ENCODE measurements at places on chromosomes 4 and X.
A peak's percentile ranks its signal among the peaks of the same experiment; 100 is the strongest.

- no peak for DNase-seq
Measured at GRCh38 chr4:48187813-48188212, 53.8 kb upstream of the TXK start.

DNA sequence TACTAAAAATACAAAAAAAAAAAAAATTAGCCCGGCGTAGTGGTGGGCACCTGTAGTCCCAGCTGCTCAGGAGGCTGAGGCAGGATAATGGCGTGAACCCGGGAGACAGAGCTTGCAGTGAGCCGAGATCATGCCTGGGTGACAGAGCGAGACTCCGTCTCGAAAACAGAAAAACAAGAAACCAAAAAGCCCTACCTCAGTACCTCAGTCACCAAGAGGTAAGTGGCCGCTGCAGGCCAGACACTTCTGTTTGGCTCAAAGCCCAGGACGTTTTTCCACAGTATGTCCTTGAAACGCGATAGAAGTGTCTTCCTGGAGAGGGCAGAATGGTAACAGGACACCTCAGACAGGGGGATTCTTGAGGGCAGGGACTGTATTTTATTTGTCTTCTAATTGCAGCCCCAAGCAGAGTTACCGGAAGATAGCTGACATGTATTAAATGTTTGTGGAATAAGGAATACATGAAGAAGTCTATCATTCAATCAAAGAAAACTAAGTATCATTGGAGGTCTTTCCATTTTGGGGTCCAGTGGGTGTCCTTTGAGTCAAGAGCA lies 63.6 kb downstream of the CLNK start:
- no peak for DNase-seq

GRCh38 chr4:143336781-143337599 lies at the start of gene GAB1:
GAB1 (plus strand) TSS chr4:143336876; CDS start chr4:143337189, 313 bp downstream.
- peak; percentile 86 for DNase-seq

DNA sequence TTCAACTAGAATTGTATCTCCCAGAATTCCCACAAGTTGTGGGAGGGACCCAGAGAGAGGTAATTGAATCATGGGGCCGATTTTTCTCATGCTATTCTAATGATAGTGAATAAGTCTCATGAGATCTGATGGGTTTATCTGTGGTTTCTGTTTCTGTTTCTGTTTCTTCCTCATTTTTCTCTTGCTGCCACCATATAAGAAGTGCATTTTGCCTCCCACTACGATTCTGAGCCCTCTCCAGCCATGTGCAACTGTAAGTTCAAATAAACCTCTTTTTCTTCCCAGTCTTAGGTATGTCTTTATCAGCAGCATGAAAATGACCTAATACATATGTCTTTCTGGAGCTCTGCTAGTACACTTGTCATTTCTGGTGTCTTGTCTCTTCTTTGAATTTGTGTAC lies 22.1 kb upstream of the OR13H1 start:
- DNase-seq, result no peak

- peak; percentile 74 for DNase-seq
Measured at GRCh38 chr4:169791527-169792156, 33.9 kb upstream of the HPF1 start.

DNA sequence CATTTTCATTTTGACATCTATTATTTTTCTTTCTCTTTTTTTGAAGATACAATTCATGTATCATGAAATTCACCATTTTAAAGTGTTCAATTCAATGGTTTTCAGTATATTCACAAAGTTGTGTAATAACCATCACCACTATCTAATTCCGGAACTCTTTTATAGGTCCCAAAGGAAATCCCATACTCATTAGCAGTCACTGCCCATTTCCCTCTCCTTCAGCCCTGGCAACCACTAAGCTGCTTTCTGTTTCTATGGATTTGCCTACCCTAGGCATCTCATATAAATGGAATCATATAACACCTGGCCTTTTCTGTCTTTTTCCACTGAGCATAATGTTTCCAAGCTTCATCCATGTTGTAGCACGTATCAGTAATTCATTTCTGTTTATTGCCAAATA lies 3.2 kb upstream of the FGF2 start:
- DNase-seq, result no peak

GRCh38 chrX:24242649-24243175 lies 71.2 kb downstream of the SUPT20HL2 start:
- DNase-seq, result no peak

GRCh38 chr4:95505151-95505550 lies 43.6 kb downstream of the UNC5C start:
- no peak for DNase-seq

GRCh38 chr4:16752150-16752549 lies 146.3 kb downstream of the LDB2 start:
- no peak for DNase-seq

DNA sequence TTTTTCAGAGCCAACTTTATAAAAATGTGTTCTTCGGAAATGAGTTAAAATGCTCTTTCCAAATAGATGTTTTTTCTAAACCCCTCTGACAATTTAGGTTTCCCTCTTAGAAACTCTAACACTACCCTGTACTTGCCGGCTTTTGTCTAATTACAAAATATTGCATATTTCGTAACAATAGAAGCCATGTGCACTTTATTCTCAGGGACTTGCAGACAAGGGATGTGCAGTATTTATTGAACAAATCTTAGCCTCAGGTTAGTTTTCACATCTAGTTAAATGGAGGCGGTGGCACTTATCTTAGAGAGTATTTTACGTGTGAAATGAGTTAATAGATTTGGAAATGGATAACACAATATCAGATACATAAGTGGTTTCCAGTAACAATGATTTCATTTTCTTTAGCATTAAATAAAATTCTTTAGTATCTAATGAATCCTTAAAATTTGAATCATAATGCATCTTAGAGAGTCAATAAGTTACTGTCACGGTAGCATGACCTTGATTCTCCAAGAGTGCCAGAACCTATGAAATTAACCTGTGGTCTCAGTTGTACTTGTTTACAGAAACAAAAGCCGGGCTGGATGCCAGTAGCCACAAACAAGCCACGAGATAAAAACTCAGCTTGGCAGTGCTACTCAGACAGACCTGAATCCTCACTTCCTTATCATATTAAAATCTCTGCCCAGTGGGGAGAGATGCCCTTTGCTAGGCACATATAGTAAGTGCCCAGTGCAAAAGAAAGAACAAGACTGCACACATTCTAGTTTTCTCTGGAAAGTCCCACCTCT lies 772 bp upstream of the PABPC4L start:
- no peak for DNase-seq

DNA sequence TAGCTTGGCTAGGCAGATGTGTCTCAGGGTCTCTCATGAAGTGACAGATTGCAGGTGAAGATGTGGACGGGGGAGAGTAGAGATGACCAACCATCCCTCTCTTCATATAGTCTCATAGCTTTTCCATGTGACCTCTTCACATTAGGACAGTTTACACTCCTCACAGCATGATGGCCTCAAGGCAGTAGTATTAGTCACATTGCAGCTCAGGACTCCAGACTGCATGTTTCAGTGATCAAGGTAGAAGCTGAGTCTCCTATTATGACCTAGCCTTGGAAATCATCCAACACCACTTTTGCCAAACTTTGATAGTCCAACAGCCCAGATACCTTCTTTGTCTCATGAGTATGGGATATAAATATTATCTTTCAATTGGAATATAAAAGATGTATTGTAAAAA lies 147.7 kb downstream of the GASK1B start:
- DNase-seq, result no peak

DNA sequence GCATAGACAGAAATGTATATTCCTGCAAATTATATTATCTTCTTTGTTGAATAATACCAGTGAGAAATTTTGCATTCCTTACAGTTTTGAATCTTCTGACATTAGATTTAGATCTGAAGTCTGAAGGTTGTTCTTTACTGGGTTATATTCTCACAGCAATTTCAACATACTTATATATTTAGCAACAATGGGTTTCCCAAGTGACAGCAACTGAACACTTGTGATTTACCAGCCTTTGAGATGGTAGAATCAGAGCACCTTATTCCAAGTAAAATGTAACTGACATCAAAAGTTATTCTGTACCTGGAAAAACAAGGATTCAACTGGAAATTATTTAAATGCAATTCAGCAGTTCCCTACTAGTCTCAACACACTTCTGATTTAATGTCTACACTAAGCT lies 66.0 kb downstream of the RELL1 start:
- DNase-seq, result no peak

DNA sequence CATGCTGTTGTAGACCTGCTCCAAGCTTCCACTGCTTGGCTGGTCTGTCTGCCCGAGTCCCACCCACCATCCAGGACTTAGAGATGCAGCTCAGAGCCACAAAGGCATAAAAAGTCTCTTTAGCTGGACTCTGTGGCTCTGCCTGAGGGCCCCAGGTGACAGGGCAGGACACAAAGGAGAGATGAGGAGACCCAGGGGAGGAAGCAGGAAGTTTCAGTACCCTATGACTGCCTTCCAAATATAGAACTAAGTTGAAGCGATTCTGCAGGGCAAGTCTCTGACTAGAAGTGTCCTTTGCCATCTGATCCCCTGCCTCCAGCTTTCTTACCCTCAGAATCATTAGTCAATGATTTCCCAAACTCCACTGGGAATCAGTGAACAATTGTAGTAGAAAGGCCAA lies 11.2 kb upstream of the CXCR3 start:
- no peak for DNase-seq

DNA sequence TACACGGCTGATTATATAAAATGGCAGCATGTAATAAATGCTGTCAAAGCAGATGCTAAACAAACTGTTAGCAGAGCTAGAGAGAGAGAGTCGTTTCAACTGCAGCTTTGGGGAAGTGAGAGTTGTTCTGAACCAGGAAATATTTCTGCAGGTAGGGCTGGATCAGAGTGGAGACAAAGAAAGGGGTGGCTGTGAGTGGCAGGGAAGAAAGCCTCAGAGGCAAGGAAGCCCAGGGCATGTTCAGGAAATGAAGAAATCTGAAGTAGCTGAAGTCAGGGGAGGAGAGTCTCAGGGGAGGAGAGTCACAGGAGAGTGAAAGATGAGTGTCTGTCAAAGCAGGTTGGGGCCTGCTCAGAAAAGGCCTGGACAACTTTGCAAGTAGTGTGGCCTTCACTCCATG lies 48.4 kb upstream of the RPS6KA3 start:
- no peak for DNase-seq

- DNase-seq, result no peak
Measured at GRCh38 chrX:27591938-27592337, 1.8 kb downstream of the DCAF8L2 start.

GRCh38 chr4:157992038-157992705 lies 180.7 kb downstream of the GASK1B start:
- no peak for DNase-seq

DNA sequence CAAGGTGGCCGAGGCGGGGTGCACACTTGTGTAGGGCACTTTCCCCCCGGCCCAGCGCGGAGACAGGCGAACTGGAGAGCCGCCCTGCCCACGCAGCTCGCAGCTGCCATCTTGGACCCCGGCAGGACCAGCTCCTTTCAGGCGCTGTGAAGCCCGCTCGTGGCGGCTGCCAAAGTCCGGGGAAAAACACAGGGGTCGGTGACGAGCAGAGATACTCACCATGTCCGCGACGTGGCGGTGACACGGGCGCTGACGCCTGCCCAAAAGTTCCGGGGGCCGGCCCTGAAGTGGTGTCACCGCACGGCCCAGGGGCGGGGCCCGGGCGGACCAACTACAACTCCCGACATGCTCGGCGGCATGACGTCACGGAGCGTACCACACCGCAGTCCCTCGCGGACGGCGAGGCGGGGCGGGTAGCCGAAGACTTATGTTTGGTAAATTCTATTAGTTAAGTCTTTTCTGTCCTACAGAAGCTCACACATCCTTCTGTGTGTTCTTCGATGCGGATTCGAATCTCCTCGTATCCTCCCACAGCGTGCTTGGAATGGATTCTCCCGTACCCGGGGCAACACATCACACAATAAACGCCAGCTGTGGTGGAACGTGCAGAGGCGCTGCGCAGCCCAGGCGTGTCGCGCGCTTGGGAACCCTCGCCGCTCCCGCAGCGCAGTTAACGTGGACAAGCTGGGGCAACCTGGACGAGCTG lies at the start of gene UFSP2:
TSS of gene UFSP2 (minus strand) at position 318 of the 706 bp plus-strand sequence. CDS start at position 222, 96 bp downstream.
- DNase-seq, result peak; percentile 96
